ENCODE measurements at places on chromosomes 12 and 14.

GRCh38 chr12:47734725-47735480 lies 9.6 kb upstream of the ENDOU start:
- no peak for DNase-seq

GRCh38 chr14:61227884-61228591 lies 53.1 kb downstream of the TMEM30B start:
- DNase-seq = no peak

- DNase-seq = no peak
Measured at GRCh38 chr14:74542056-74542685, 48.6 kb downstream of the ISCA2 start.

DNA sequence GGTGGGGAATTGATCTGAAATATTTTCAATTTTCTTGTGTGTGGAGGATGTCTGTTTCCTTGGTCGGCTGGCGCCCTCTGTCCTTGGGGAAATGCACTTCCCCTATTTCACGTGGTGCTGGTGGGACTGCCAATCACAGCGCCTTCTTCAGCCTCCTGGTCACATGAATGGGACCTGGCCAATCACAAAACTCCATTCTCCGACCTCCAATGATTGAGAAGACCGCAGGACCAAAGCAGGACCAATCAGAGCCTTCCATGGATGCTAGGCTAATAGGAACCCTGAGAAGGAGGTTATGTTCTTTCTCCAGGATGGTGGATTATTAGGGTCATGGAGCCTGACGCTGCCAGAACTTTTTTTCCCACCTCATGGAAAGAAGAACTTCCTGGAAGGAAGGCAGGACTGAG lies 188.7 kb downstream of the TTC8 start:
- DNase-seq = no peak

DNA sequence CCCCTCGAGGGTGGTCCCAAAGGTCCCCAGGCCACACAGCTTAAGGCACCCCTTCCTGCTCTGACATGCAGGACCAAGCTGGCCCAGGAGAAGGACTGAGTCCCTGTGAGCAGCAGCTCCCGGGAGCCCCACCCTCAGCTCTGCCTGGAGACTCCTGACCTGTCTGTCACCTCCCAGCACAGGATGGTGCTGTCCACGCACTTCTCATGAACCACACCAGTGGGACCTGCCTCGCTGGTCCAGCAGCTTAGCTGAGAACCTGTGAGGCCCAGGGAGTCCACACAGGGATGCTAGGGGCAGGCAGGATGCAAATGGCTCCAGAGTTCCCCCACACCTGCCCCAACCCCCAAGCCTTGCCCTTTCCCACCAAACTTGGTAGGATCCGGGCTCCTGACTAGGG lies 27.7 kb downstream of the CCDC85C start:
- DNase-seq = no peak

DNA sequence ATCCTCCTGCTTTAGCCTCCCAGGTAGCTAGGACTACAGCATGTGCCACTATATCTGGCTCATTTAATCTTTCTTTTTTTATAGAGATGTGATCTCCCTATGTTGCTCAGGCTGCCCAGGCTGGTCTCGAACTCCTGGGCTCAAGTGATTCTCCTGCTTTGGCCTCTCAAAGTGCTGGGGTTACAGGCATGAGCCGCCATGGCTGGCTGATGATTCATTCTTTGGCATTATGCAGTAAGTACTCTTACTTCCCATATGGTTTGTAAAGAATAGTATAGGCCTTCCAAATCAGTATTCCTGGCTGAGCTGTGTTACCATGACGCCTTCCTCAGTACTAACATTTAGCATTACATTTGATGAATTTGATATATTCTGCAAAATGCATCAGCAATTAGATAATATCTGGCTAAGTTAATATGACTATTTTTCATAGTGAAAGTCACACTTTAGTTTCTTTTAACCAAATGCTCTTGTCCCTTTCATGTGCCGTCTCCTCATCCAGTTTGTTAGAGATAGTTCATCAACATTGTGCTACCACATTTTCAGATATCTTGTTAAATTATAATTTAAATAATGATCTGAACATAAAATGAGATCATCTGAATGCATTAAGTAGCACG lies 3.2 kb upstream of the MIA2 start:
- no peak for DNase-seq

- DNase-seq = no peak
Measured at GRCh38 chr14:68718023-68718990, 74.6 kb downstream of the ZFP36L1 start.

DNA sequence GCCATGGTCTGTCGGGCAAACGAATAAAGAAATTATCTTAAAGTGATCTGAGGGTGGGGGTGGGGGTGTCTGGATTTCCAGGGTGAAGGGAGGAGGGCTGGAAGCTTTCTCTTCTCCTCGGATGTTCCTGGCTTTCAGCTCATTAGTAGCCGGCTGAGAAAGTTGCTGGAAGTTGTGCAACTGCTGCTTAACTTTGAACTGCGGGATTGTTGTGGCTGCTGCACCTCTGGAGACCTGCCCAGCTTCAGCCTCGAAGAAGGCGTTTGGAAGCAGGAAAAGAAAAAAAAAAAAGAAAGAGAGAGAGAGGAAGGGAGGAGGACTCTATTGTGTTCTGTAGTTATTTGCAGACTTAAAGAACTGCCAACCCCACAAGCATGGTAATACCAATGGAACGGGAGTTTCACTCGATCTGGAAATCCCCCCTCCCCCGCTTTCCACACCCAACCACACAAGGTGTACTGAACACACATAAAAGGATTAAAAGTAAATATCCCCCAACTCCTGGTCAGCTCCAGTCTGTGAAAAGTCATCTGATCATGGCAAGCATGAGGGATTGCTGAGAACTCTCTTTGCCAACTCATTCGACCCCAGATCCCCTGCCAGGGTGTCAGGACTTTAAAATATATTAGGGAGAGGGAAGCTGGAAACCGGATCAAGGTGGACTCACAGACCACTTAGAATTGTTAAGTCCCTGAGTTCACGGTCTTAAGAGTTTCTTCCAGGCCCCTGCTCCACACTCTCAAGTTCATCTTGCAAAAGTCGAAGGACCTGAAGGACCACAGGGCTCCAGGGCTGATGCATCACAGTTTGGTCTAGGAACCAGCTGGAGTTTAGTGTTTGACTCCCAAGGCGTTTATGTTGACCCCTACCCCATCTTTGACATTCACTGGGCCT lies at the start of gene RASSF9:
Gene RASSF9, minus strand, starts transcription at position 213 of the 894 bp plus-strand sequence. Its CDS starts 208 bp downstream, at position 5.
- DNase-seq = no peak

DNA sequence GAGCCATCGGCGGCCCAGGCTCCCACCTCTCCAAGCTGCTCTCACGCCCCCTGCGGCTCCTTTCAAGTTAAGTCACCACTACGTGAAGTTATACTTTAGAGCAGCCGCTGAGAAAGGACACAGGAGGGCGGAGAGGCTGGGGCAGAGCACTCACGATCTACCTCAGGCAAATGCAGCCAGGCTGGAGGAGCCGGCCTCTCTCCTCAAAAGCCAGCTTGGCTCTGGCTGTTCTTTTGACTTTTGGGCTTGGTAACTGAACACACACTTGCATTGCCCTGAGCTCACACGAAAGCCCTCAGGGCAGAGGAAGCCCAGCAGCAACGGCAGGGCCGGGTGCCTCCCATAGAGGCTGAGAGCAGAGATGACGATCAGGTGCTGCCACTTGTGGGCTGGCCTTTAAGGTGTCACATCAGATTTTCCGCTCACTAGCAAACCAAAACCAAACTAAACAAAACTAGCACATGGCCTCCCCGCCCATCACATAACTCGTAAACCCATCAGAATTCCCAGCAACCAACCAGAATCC lies 75.2 kb downstream of the PITPNM2 start:
- peak; percentile 46 for DNase-seq

DNA sequence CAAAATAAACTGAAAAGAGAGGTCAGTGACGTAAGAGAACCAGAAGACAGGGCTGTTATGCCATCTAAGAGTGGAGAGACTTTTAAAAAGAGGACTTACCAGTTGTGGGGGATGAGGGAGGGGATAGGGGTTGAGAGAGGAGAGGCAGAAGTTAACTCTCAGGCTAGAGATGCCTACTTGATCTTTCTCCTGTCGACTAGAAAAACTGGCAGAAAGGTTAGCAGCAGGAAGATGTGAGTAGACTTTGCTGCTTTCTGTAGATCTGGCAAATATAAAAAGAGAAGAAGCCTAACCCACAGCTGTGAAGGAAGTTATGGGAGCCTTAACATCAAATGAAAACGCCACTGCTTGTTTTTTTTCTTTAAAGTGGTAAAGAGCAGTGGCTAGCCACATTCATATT lies 10.7 kb downstream of the CREBL2 start:
- DNase-seq = no peak

GRCh38 chr14:104094709-104095425 lies 9.4 kb downstream of the ASPG start:
- peak; percentile 54 for DNase-seq

- DNase-seq = no peak
Measured at GRCh38 chr14:62673014-62673755, 372.1 kb downstream of the KCNH5 start.
